Activated CD8-positive, alpha-beta memory T cell treated with anti-CD3 and anti-CD28 coated beads for 1 hour (primary cell): ENCODE measurements at places on chromosomes 7 and 10.

- DNase-seq, result no peak
Observed at GRCh38 chr7:40219917-40220316, 85.1 kb downstream of the SUGCT start.

- no peak for DNase-seq
Observed at GRCh38 chr10:44995914-44996669, 4.6 kb upstream of the ZNF22 start.

DNA sequence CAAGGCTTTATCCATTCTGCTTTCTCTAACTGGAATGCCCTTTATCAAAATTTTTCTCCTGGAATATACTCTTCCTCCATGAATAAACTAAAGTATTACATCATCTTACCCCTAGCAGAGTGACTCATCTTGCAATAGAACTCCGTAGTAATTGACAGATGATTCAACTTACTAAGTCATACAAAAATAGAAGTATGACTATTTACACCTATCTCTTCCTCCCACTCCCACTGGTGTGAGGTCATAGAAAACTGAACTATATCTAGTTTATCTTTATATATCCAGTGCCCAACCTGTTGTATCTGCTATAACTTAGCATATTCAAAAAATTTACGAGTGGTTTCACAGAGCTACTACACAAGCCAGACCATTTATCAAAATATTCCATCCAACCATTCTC is 26.1 kb downstream of the ABCB1 start:
- DNase-seq, result no peak

DNA sequence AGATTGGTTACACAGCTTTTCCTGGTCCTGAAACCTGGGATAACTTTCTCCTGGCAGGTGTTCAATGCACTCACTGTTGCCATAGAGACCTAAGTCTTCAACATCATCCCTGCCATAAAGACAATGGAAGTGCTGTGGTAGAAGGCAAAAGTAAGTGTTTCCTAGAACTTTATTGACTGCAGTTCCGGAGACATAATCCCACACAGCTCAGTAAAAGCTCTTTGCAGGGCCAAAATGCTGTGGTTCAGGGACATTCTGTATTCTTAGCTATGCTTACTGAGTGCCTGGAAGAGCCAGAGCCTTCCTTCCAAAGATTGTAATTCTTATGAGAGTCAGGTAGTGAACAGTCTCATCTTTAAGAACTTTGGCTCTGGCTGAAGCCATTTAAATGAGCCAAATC is 5.3 kb downstream of the WIPF3 start:
- no peak for DNase-seq

DNA sequence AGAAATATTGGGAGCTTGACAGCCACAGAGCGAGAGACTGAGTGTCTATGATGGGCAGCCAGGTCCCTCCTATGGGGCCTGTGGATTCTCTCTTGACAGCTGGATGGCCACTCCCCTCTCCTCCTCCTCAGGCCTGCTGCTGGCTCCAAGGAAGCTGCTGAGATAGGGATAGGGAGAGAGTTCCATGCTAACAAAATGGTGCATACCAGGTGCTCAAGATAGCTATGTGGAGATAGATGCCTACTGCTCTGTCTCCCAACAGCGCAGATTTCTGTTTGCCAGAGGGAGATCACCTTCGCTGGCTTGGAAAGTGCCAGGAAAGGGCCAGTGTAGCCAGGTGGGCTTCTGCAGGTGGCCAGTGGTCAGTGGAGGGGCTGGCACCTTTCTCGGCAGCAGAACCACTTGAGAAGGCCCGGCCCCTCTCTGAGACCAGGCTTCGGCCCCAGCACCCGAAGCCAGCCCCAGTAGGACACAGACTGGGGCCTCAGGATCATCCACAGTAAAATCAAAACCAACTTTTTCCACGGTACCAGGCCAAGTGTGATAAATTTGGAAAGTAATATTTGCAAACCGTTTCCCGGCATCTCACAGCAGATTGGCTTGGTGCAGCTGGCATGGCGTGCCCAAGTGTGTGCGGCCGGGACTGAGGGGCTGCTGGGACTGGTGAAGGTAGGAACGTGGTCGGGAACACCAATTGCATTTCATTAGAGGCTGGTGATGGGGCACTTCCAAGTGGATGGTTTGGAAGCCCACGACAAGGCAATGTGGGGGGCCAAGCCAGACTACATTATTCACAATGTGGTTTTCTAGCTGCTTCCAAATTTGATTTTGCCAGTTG is 139.6 kb downstream of the PTPN20 start:
- DNase-seq, result no peak

DNA sequence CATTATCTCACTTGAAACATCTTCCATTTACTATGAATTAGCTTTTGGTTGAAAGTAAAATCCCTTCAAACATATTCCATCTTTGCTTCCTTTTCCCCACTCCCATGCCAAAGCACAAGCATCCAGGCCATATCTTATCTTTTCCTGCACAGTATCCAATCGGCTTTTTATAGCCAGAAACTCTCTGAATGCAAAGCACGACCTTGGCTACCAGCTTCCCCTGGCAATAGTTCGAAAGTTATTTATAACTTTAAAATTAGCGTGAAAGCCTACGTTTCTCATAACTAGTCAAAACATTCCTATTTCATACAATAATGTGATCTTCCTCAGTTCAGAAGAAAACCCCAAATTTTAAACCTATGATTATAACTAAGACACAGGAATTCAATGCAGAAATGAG is 440 bp downstream of the CTNNA3 start:
- no peak for DNase-seq

DNA sequence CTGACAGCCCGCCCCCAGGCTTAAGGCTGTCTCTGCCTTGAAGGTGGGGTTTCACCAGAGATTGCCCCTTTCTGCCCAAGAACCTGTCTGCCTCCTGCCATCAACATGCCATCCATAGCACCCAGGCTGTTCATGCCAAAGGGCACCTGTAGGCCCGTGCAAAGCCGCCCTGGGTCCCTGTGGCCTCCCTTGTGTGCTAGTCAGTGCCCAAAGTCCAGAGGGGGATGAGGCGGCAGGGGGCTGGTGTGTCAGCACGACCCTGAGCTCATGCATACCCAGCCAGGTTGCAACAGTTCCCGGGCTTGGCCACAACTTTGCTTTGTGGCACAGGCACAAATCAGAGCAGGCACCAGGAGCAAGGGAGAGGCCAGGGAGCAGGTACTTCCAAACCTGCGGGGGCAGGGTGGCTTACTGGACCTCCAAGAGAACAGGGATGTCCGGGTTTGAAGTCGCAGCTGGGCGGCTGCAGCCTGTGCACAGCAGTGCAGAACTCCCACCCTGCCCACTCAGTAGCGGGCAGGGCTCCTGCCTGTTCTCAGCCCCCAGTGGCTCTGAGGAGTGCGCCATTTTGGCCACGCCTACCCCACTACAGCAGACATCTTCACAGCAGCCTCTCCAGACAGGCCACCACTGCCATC is 671.1 kb upstream of the GRM3 start:
- DNase-seq, result no peak

DNA sequence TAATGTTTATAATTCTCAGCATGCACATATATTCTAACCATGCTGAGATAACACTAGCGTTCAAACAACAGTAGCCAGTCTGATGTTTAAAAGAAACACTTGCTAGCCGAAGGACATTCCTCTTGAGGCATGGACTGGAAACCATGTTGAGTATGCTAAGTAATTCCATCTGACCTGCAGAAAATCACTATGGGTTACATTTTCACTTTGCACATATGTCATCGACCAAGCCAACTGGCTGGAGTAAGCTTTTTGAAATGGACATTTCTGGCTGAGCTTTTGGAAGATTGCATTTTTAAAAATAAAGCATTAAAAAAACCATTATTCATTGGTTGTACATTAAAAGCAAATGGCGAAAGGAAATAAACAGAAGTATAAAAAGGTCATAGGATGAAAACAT is 88.2 kb downstream of the BBS9 start:
- DNase-seq, result no peak
